ENCODE measurements at places on chromosomes 6 and 20. TPM values are rescaled to one million over a fixed set of nuclear protein-coding genes. Genes with fewer than 3 reads are reported as not detected.
A peak's percentile ranks its signal among the peaks of the same experiment; 100 is the strongest.

DNA sequence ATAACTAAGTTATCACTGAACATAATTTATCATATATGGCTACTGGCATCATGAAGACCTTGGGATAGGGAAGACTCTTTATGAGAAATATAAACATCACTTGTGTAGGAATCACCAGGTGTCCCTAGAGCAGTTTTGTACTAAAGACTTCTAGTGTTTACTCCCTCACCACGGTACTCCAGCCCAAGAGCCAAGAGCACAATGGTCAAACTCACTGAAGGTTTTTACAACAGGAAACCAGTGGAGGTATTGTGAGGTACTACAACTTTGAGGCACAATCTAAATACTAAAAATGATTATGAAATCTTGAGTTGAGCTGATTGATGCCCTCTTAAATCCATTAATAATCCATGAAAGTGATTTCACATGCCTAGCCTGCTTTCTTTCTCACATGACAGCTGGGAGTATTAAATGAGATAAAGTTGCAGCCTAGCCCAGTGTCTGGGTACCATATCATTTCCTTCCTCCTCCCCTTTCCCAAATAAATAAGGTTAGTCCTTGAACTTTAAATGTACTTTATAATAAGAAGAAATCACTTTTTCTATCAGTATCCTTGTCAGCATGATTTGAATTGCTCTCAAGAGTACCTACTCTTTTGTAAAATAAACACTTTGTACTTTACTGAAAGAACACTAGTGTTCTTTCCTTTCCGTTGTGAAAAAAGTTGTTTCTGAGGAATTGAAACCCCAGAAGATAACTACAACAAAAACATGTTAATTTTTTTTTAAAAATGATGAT is 26.5 kb downstream of the GLO1 start:
- DNase-seq: no peak

DNA sequence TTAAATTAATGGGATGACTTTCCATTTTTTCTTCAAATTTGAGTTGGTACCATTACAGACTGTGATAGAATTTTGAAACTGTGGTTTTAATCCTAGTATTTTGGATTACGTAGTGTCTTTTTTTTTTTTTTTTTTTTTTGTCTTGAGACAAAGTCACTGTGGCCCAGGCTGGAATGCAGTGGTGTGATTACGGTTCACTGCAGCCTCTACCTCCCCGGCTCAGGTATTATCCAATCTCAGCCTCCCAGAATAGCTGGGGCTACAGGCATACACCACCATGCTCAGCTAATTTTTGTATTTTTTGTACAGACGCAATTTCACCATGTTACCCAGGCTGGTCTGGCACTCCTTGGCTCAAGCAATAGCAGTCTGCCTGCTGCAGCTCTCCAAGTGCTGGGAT is 87.1 kb downstream of the SOX4 start:
- no peak for DNase-seq

GRCh38 chr20:54127855-54128574 is 45.8 kb downstream of the CYP24A1 start:
- no peak for DNase-seq

Gene MCCD1
- total RNA-seq: not detected

Gene TTLL9
- not detected for total RNA-seq

- DNase-seq: no peak
Measured at GRCh38 chr20:46222521-46223007, 85.7 kb downstream of the CDH22 start.

DNA sequence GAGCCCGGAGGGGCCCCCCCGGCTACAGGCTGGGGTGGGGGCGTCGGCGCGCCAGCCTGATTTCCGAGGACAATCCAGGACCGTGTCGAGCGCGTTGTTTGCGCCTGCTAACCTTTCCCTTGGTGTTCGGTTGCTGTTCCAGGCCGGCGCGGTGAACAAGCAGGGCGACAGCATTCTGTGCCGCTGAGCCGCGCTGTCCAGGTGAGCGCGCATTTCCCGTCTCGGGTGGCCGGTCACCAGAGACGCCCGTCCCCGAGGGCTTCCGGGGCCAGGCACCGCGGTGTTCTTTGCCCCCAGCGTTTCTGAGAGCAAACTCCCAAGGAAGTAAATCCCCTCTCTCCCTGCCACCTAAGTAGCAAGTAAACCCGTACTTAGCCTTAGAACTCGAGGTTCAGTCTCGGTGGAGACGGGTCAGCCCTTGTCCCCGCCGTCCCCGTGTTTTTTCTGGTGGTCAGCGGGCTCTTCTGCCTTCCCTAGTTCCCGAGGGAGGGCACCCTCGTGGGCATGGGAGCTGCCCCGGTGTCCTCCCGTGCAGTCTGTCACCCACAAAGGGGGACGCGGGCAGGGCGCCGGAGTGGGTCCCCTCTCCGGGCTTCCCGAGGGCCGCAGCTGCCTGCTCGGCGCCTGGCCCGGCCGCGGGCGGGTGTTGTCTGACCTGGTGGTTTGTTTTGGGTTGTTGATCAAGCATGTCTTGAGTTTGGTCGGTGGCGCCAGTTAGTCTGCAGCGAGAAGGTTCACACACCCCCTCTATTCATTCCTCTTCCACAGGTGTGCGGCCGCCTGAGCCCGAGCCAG is 1.5 kb downstream of the ID4 start:
- DNase-seq: no peak

Gene CYP24A1
- total RNA-seq: 1.5 TPM

- DNase-seq: peak; percentile 2
Measured at GRCh38 chr6:22512686-22513427, 56.5 kb upstream of the HDGFL1 start.

DNA sequence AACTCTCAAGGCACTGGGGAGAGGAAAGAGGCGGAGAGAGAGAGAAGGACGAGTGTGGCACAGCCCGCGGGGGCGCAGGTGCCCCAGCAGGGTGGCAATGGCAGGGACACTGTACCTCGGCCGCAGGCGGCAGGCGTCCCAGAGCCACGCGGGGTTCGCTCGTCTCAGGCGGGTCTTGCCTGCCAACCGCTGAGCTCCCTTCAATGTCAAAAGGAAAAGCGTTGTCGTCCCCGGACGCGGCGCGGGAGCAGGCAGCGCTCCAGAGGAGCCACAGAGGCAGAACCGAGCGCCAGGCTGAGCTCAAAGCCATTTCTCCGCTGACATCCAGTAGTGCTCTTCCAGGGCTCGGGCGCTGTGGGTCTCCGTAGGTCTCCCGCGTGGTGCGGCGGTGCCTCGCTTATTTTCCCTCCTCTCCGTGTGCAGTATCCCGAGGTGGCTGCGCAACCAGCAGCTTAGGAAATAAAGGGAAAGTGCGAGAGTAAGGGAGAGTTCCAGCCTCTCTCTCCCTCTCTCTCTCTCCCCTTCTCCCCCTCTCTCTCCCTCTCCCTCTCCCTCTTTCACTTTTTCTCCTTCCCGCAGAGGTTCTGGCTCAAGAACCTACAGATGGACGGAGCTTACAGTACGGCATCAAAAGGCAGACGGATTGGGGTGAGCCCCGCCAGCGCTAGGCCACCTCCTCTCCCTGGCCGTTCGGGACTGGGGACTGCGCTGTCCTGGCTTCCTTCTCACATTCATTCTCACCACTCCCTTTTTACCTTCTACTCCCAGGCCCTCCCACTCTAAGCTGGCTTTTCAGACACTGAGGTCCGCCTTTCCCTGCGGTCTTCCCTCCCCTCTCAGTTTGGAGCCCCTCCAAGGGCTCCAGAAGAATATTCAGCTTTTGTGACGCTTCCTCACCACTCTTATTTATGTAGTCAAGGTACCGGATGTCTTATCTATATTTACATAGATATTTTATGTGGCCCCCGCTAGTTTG is at the start of gene LAMA4:
Gene LAMA4 (minus strand): TSS at position 727 of the 976 bp plus-strand sequence. CDS start 417 bp downstream, at position 310.
- peak; percentile 49 for DNase-seq

DNA sequence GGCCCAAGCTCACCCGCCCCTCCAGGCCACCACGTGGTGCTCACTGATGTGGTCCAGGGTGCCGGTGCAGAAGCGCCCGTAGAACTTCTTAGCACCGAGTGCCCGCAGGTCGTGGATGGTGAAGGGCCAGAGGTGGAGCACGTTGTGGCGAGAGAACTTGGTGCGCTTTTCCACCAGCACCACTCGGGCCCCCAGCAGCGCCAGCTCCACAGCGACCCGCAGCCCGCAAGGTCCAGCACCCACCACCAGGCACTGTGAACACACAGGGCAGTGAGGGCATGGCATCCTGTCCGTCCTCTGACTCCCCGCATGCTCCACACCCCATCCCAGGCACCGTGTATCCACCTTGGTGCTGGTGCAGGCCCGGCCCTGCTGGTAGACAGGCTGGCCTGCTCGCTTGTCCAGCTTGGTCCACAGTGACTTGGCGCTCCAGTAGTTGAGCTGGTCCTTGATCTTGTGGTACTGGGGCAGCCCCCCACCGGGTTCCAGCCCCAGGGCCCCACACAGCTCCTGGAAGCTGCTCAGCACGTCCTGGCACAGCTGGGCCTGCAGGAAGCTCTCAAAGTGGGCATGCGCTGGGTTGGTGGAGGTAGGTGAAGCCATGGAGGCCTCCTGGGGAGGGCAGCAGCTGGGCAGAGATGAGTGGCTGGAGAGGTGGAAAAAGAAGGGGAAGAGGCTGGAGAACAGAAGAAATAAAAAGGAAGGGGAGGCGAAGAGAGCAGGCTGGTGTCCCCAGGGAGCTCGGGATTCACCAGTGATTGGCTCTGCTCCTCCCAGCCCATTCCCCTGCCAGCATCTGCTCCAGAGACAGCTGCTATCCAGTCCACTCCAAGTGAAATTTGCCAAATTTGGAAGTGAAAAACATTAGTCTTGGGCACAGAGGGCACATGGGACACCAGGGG is 1.7 kb downstream of the MICAL1 start:
- DNase-seq: peak; percentile 28

- no peak for DNase-seq
Measured at GRCh38 chr6:41239467-41240159, 11.5 kb downstream of the TREML4 start.

- peak; percentile 25 for DNase-seq
Measured at GRCh38 chr20:35648836-35649235, 15.9 kb downstream of the CPNE1 start.

- DNase-seq: peak; percentile 76
Measured at GRCh38 chr6:26296857-26297648, 67.9 kb upstream of the BTN3A2 start.

GRCh38 chr20:37886851-37887297 is 16.1 kb upstream of the VSTM2L start:
- peak; percentile 35 for DNase-seq

DNA sequence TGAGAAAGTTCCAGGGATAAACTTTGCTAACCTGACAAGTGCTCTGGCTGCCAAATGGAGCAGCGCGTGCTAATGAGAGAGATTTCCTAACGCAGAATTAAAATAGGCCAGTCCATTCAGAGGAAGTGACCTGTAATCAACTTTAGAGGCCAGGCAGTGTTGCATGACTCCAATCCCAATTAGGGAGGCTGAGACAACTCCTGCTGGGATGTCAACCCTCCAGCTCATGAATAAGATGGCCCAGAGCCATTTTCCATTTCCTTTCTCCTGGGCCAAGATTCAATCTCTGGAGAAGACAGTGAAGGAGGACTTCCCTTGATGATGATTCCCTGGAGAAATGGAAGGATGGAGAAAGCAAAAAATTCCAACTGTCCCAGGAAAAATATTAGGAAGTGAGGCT is 241.5 kb upstream of the RNF24 start:
- DNase-seq: peak; percentile 69

GRCh38 chr20:46011631-46012482 is 3.1 kb downstream of the MMP9 start:
- peak; percentile 63 for DNase-seq

GRCh38 chr6:78942446-78942845 is 75.1 kb downstream of the IRAK1BP1 start:
- no peak for DNase-seq

Gene UBE2C
- total RNA-seq: 673 TPM

DNA sequence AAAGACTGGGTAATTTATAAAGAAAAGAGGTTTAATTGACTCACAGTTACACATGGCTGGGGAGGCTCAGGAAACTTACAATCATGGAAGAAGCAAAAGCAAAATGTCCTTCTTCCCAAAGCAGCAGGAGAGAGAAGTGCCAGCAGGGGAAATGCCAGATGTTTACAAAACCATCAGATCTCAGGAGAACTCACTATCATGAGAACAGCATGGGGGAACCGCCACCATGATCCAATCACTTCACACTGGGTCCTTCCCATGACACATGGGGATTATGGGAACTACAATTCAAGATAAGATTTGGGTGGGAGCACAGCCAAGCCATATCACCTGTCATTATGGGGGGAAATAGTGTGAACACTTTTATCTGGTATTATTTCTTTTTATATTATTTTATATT is 557.2 kb downstream of the EYS start:
- no peak for DNase-seq

Gene LINC00237
- not detected for total RNA-seq

GRCh38 chr6:34460796-34461507 is 4.9 kb upstream of the PACSIN1 start:
- no peak for DNase-seq

GRCh38 chr20:38203981-38204357 is 38.9 kb upstream of the TGM2 start:
- no peak for DNase-seq

- no peak for DNase-seq
Measured at GRCh38 chr6:98841621-98842341, 7.4 kb downstream of the POU3F2 start.

Gene GSTA4
- total RNA-seq: 18.7 TPM

DNA sequence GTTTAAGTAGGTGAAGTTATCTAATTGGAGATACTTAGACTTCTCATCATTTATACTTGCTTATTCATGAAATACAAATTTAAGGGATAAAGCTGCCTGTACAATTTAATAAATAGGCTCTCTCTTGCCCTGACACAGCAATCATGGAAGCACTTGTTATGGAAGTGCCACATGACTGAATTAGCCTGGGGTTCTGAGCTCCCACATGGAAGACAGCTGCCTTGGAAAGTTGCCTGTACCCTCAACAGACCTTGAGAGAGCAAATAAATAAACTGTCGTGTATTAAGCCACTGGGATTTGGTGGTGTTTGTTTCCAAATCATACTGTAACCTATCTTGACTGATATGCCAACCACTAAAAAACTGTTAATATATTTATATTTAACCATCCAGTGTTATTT is 87.0 kb upstream of the RSPO3 start:
- peak; percentile 58 for DNase-seq

Gene RCAN2
- total RNA-seq: 0.48 TPM

GRCh38 chr20:42043921-42044320 is 425.7 kb upstream of the CHD6 start:
- no peak for DNase-seq

Gene ASIP
- not detected for total RNA-seq

Gene RGS19
- 18.9 TPM for total RNA-seq

- DNase-seq: no peak
Measured at GRCh38 chr20:32144898-32145662, 35.6 kb downstream of the TM9SF4 start.

Gene DEF6
- total RNA-seq: 0.72 TPM

Measured in RPMI7951 (cell line).